ENCODE measurements at places on chromosomes 3 and 15.

DNA sequence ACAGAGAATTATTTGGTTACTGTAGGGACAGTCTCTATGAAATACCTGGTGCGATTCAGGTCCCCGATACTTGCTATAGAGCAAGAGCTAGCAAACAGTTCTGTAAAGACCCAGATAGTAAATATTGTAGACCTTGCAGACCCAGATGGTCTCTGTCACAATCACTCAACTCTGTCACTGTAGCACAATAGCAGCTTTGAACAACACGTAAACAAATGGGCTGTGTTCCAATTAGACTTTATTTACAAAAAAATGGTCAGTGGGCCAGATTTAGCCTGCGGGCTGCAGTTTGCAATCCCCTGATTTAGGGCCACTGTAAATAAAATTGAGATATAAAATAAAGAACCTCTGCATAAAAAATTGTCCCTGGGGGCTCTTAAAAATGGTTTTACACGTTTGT, 127.7 kb downstream of the SV2B start:
- no peak for DNase-seq

- DNase-seq: no peak
Measured at GRCh38 chr3:4358273-4358672, 55.1 kb downstream of the SETMAR start.

DNA sequence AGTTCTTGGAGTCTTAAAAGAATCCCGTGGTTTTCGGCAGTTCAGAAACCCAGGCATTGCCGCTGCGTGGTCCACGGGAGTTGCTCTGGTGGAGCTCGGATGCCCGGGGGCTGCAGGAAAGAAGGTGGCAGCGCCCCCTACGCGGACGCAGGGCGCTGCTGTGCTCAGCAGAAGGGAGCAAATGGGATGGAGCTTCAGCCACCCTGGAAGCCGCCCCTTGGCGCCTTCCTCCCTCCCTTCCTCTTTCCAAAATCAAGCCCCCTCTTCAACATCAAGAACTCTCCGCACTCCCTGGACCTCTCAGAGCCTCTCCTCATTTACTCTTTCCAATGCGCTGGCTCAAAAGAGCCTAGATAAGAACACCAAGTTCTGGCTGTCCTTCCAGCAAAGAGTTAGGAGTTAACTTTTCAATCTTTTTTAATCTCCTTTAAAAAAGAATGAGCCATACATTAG, 880 bp upstream of the CHRNA7 start:
- DNase-seq: peak; percentile 38

- DNase-seq: no peak
Measured at GRCh38 chr3:195012571-195012970, 258.4 kb downstream of the XXYLT1 start.

DNA sequence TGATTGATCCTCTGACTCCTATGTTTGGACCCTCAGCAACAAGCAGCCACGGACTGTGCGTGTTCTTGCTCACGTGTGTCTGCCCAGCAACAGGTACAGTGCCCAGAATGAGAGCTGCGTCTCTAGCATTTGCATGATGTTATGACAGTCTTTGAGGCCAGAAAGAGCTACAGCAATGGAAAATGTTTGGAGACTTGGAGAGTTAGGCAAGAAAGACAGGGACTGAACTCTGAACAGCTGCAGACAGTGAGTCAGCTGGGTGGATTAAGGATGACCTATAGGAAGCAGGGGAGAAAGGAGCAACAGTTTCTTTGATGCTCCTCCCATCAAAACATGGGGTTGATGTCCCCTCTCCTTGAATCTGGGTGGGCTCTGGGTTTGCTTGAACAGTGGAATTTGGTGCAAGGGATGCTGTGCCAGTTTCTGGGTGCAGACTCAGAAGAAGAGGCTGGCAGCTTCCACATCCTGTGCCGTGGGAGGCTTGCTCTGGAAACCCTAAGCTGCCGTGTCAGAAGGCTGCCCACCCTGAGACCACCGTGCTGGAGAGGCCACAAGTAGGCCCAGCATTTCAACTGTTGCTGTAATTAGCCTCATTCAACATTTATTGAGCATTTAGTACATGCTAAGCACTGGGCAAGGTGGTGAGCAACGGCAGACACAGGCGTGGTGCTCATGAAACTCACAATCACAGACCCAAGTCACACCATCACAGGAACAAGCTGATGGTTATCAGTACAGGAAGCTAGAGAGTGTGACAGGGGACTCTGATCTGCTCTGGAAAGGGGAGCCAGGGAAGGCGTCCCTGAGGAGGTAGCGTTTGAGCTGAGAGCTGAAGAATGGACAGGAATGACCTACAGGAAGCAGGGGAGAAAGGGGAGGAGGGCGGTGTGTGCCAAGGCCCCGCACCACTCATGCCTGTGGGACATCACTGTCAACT, 21.7 kb downstream of the CCR9 start:
- DNase-seq: no peak

- peak; percentile 91 for DNase-seq
Measured at GRCh38 chr3:196609343-196609775, 30.1 kb upstream of the NRROS start.

- no peak for DNase-seq
Measured at GRCh38 chr3:28739647-28740046, 391.0 kb upstream of the AZI2 start.

GRCh38 chr3:140198242-140198641, 263.3 kb downstream of the CLSTN2 start:
- DNase-seq: no peak

- peak; percentile 43 for DNase-seq
Measured at GRCh38 chr3:105790534-105790933, 78.3 kb downstream of the CBLB start.

- no peak for DNase-seq
Measured at GRCh38 chr15:34501131-34501530, 63.5 kb upstream of the GOLGA8A start.

DNA sequence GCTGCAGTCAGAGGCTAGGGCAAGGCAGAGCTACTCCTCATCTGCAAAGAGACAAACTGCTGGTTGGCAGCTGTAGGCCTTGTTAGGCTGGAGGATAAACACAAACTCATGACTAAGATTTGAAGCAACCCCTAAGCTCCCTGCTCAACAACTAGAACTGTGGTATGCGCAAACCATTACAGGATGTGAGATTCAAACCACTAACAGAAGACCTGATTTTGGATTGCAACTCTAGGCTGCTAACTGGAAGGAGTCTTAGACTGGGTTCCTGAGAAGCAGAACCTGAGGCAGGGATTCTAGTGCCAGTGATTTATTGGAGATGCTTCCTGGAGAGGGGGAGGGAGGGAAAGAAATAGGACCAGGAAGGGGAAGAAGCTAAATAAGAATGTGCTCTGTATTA, 22.5 kb downstream of the CCR4 start:
- DNase-seq: no peak

- DNase-seq: no peak
Measured at GRCh38 chr3:3038201-3038991, 71.8 kb downstream of the IL5RA start.

GRCh38 chr3:49699281-49699979, 10.1 kb downstream of the RNF123 start:
- no peak for DNase-seq

- no peak for DNase-seq
Measured at GRCh38 chr15:28914483-28915023, 28.8 kb downstream of the APBA2 start.

DNA sequence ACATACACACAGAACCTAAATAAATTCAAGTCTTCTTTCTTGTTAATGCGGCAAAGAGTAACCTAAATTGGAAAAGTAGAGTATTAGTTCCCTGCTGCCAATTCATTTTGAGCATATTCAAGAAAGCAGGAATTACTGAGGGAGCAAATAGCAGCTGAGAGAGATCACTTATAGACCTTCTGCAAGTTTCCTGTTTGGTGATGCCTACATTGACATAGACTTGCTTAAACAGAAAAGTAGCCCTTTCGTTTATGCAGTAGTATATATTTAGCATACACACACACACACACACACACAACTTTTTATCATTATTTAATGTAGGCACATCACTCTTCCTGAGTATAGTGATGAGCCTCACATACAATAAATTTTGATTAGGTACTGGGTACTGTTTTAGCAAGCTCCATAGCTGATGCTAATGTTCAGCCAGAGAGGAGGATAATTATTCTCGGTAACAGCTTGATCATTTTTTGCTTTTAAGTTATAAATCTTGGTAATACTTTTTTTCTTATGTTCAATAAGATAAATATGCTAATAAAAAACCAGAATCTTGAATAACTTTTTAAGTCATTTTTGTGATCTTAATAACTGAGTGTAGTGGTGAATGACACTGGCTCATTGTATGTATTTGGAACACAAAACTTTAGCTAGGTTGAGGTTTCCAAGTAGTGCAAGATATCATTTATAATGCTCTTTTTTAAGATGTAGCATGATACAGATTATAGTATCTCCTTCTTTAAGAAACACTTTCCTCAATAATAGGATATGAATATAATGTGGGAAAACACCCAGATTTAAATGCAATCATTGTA, 174.7 kb downstream of the MBNL1 start:
- DNase-seq: no peak

- no peak for DNase-seq
Measured at GRCh38 chr3:56314842-56315241, 153.4 kb downstream of the ERC2 start.

- no peak for DNase-seq
Measured at GRCh38 chr3:55607844-55608243, 120.7 kb upstream of the WNT5A start.

DNA sequence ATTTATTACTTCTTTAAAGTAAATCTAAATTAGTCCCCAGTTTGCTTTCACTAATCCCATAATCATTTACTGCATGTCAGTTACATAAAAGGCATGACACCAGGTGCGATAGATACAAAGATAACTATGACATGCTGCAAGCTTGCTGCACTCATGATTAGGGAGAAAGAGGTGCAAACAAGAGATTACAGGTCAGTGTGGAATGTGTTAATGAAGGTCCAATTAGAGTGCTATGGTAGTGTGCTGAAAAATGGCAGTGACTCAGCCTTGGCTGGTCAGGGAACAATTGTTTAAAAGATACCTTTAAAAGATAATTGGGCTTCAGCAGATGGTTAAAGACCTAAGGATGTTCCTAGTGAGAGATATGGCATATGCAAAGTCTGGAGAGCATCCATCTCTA, 352.6 kb upstream of the TGFBR2 start:
- no peak for DNase-seq

- DNase-seq: no peak
Measured at GRCh38 chr3:27680517-27681246, 41.4 kb downstream of the EOMES start.

DNA sequence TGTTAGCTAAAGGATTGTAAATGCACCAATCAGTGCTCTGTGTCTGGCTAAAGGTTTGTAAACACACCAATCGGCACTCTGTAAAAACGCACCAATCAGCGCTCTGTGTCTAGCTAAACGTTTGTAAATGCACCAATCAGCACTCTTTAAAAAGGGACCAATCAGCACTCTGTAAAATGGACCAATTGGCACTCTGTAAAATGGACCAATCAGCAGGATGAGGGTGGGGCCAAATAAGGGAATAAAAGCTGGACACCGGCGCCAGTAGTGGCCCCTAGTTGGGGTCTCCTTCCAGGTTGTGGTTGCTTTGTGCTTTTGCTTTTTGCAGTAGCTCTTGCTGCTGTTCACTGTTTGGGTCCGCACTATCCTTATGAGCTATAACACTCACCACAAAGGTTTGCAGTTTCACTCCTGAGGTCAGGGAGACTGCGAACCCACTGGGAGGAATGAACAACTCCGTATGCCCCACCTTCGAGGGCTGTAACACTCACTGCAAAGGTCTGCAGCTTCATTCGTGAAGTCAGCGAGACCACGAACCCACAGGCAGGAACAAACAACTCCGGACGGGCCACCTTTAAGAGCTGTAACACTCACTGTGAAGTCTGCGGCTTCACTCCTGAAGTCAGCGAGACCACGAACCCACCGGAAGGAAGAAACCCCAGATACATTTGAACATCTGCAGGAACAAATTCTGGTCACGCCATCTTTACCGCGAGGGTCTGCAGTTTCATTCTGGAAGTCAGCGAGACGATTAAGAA, 1.1 kb upstream of the SUCLG2 start:
- no peak for DNase-seq

DNA sequence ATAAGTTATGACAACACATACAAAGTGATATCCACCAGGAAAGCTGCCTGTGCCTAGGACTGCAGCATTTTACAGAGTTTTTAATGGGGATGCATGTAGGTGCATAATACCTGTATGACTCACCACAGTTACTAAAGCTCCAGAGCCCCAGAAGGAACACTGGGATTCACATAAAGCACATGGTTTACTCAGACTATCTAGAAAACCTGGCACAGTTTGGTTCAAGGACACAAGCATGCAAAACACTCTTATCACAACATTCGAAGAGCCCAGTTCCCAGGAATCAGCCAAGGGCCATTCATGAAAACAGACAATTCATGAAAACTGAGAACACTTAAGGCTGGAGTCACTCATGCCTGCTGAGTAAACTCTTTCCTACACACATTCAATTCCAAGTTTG, 261.0 kb downstream of the PYDC2 start:
- DNase-seq: no peak

DNA sequence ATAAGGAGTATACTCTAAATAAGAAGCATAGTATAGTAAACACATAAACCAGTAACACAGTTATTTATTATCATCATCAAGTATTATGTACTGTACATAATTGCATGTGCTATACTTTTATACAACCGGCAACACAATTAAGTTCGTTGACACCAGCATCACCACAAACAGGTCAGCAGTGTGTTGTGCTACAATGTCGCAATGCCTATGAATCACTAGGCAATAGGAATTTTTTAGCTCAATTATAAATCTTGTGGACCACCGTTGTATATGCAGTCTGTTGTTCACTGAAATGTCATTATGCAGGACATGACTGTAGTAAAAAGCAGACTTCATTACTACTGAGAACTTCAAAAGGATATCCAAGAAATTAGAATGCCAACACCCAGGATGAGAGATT, 177.0 kb downstream of the PDCD6IP start:
- no peak for DNase-seq

GRCh38 chr3:32002561-32003368, 21.2 kb downstream of the ZNF860 start:
- no peak for DNase-seq

DNA sequence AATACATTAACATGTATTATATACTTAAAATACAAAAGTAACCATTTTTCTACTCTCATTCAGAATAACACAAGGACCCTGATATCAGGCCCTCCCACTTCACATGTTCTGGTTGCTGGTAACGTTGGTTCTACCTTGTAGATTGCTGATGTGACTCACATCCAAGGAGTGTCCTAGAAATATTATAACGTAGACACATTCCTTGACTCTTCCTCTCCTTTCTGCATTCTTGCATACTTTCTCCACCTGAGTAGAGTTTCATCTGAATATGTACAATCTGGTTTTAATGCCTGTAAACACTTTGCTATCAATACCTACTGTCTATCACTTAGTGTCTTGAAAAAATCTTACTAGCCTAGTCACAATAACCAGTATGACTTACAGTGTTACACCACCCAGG, 35.0 kb upstream of the NEDD4 start:
- no peak for DNase-seq

GRCh38 chr3:171847133-171847532, 4.0 kb downstream of the TMEM212 start:
- DNase-seq: no peak

GRCh38 chr15:85865070-85865684, 70.5 kb upstream of the KLHL25 start:
- peak; percentile 37 for DNase-seq

- DNase-seq: no peak
Measured at GRCh38 chr3:104909198-104909597, 457.5 kb upstream of the ALCAM start.

GRCh38 chr3:115226844-115227445, 79.9 kb upstream of the ZBTB20 start:
- DNase-seq: no peak

GRCh38 chr3:153626158-153626557, 464.1 kb downstream of the RAP2B start:
- no peak for DNase-seq
